Right cardiac atrium (tissue), 5 donors: ENCODE measurements at places on chromosomes 1 and 21. TPM values are rescaled to one million over a fixed set of nuclear protein-coding genes. Genes with fewer than 3 reads are reported as not detected.

The KRTAP11-1 gene
- not detected for total RNA-seq

The RSPH1 gene
- total RNA-seq = not detected

The PLEKHG5 gene
- total RNA-seq = 9.2 TPM

The ERRFI1 gene
- 16.9 TPM for total RNA-seq

The LDLRAD1 gene
- not detected for total RNA-seq

The CD53 gene
- total RNA-seq = 13.7 TPM
